ENCODE measurements at places on chromosomes 7 and 10.
A peak's percentile ranks its signal among the peaks of the same experiment; 100 is the strongest.

GRCh38 chr10:79420974-79421688 is 24.3 kb downstream of the ZCCHC24 start:
- DNase-seq = no peak

DNA sequence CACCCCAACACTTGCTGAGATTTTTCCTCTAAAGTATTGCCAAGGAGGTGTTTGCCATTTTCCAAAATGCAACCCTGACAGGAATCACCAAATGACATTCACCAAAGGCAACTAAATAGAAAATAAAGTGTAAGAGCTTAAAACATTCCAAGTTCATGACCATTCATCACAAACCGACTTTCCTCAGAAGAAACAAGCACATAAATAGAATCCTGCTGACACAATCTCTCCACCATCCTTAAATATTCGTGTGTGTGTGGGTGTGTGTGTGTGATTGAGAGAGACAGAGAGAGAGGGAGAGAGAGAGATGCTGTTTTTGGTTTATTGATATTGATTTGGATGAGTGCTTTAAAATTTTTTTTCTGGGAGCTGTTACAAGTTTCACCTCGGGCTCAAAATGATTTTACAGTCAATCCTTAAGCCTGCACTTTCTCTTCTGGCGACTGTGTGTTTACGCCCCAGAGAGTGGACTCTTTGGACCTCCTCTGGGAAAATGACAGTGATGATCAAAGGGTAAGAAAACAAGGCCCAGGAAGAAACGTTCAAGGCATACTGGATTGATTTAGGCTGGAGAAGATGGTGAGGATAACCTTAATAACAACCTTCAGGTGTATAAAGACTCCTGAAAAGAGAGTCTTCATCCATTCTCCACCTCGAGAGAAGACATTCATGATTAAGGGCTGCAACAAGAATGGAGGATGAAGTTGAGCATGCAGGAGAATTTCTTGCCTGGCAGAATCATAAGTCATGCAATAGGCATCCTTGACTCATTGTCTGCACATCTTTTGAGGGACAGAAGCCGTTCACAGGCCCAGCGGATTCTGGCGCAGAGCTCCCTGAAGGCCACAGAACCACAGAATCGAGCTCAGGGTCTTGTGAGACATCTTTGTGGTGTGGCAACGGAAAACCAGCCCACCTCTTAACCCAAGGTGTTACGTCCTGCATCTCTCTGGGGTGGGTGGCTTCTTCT is 104.4 kb upstream of the FGFR2 start:
- DNase-seq = no peak

- no peak for DNase-seq
These were observed 10.7 kb downstream of the SHTN1 start for GRCh38 chr10:116994113-116994890.

GRCh38 chr7:24463474-24463873 is 109.8 kb upstream of the PALS2 start:
- no peak for DNase-seq

- DNase-seq = no peak
These were observed 244.1 kb downstream of the FRMD4A start for GRCh38 chr10:14086596-14086995.

- DNase-seq = no peak
These were observed 639.3 kb downstream of the TNS3 start for GRCh38 chr7:46942574-46942973.

GRCh38 chr7:98365863-98366561 is 34.9 kb downstream of the BAIAP2L1 start:
- no peak for DNase-seq

DNA sequence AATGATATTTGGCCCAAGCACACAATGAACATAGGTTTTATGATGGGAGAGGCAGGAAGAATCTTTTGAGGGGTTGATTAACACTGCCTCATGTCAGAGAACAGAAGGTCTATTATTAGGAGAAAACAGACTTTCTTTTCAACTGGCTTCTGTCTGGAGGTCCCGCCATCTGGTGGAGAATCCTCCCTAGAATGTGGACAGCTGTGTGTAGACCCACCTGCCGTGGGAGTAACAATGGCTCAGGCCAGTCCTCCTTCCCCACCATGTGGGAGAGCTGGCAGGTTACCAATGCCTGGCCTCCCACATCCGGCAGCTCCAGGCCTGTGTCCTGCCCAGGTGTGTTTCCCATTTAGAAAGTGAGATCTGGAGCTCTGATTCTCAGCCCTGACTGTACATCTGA is 70.4 kb upstream of the AOAH start:
- no peak for DNase-seq

DNA sequence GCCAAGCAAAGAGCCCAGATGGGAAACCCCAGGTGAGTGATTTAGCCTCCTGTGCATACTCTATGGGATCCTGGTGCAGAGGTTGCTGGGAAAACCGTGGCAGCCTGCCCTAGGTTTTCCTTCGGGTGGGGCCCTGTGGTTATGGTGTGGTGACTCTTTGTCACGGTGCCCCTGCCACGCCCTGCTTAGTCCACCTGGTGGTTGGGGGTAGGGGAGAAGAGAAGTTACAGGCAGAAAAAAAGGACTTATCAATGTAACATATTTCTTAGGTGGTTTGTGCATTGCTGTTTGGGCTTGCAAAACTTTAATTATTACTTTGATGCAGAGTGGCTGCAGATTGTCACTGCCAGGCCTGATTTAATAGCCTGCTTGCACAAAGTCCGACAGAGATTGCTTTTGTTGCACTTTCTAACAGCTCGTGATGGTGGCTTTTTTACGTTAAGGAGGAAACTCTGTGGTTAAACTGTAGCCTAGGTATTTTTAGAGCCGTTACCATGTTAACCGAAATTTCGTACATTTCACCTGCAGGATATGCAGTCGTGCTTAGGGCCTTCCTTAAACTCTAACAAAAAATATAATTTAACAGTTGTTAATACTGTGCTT is 197.4 kb downstream of the RNLS start:
- DNase-seq = peak; percentile 4

DNA sequence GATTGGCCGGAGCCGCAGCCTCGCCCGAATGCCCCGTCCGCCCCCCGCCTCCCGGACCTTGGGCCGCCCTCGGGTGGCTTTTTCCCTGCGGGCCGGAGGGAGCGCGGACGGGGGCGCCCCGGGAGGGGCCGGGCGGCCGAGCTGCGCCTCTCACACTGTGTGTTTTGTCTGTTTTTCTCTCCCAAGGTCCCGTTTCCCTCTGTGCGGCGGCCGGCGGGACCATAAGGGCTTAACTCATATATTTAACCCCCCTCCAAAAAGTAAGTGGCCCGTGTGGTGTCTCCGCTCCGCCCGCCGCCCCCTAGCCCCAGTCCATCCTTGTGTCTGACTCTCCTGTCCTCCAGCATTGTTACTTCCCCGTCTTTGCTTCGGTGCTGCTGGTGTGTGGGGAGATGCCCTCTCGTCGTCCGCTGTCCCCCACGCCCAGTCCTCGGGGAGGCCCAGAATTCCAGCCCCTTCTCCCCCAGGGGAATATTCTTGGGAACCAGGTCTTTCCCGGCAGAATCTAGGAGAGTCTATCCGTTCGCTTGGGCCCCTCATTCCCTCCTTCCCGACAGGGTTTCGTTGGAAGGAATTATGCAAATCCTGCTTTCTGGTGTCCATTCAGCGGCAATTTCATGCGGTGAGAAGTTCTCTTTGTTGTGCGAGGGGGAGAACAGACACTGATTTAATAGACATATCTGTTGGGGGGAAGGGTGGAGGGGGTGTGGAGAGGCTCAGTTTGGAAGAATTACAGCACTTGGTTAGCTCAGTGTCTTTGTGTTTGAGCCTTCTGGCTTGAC is 1.3 kb downstream of the LCOR start:
- no peak for DNase-seq

DNA sequence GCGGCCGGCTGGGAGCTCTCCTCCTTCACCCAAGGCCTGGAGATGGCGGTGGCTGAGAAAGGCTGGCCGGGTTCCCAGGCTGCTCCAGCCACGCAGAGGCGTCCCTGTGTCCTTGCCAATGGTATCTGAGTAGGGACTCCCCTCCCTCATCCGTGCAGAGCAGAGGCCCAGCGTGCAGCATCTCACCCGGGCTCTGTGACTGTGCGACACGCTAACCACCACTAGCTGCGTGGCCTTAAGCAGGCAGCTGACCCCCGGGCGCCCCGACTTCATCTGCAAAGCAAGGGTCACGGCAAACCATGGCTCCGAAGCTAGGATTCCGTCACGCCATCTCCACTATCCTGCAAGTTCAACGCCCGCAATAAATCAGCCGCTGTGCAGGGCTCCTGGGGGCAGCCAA is 47.2 kb upstream of the TNRC18 start:
- DNase-seq = no peak

GRCh38 chr10:133390597-133391248 is 3.2 kb upstream of the MTG1 start:
- DNase-seq = no peak

GRCh38 chr7:50282813-50283605 is 21.5 kb upstream of the IKZF1 start:
- no peak for DNase-seq

- no peak for DNase-seq
These were observed 649 bp downstream of the SCD start for GRCh38 chr10:100347568-100348195.

DNA sequence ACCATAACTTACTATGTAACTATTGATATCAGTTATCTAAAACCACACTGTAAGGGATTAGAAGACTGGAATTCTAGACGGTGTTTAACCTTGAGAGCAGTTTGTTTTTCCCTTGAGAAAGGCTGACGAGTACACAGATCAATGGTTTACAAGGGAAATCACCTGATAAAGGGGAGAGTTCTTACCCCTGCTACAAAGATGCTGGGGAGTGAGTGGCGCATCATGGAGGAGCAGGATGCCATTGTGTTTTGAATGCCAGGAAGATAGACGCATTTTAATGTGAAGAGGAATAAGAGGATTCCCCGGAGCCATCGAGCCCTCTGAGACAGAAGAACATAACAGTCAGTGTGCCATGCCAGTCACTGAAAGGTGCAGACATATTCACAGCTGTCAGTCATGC is 145.2 kb downstream of the PKD1L1 start:
- no peak for DNase-seq

GRCh38 chr7:138325434-138325833 is 134.6 kb upstream of the TRIM24 start:
- no peak for DNase-seq

Measured in stimulated activated CD4-positive, alpha-beta T cell treated with anti-CD3 and anti-CD28 coated beads, Interleukin-1b, Interleukin-23, amount 100 ng/mL, for 4 hours (primary cell).